ENCODE measurements at places on chromosomes 6 and 20.

DNA sequence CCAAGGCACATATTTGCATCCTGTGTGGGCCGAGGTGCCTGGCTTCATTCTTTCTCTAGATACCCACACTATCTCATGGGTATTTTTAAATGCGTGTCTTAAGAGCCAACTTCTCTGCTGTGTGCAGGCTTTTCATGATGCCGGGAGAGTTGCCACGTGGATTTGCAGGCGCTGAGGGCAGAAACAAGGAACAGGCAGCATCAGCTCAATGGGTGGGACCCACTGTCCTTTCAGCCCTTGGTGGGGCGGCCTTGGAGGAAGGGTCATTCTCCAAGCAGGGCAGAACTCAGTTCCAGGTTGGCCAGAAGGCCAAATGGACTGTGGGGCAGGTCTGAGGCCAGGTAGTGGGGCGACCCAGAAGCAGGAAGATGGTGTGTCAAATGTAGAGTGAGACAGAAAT, 84.7 kb downstream of the PHACTR3 start:
- DNase-seq, result no peak

DNA sequence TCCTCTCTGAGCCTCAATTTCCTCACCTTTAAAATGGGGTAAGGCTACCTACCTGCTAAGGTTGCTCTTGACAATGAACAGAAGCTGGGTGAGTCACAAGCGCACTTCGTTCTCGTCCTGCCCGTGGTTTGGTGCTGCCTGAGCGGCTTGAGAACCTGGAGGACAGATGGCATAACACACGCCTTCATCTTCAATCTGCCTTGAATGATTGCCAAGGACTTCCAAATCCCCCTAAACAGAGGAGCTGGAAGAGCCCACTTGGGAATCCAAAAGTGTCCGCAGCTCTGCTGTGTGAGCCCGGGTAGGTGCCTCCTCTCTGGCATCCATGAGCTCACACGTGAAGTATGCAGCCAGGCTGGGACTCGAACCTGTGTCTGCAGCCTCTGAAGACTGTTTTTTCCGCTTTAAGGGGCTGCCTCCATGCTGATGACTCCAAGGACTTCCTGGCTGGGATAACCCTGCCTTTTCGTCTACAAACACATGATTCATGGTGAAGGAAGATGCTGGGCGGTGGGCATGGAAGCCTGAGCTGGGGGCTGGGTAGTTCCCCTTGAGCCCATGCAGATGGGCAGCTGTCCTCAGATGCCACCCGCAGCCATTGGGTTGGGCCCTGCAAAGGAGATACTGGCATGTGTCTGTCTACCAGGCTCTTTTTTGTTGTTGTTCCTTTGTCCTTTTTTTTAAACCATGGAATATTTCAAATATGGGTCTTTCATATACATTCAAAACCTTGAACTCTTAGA, 25.3 kb upstream of the CSNK2A1 start:
- no peak for DNase-seq

GRCh38 chr6:7919871-7920270, 9.3 kb upstream of the TXNDC5 start:
- DNase-seq, result no peak

DNA sequence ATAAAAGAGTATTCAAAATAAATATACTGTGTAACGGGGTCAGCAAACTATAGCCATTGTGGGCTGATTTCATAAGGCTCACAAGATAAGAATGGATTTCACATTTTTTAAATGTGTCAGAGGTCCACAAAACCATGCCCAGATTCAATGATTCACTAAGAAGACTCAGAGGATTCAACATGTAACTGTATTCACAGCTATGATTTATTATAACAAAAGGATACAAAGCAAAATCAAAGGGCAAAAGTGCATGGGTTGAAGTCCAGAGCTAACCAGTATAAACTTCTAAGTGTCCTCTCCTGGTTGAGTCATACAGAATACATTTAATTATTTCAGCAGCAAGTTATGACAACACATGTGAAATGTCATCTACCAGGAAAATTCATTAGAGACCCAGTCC, 49.2 kb downstream of the TBC1D32 start:
- no peak for DNase-seq

GRCh38 chr20:50056951-50057713, 55.8 kb downstream of the UBE2V1 start:
- no peak for DNase-seq

DNA sequence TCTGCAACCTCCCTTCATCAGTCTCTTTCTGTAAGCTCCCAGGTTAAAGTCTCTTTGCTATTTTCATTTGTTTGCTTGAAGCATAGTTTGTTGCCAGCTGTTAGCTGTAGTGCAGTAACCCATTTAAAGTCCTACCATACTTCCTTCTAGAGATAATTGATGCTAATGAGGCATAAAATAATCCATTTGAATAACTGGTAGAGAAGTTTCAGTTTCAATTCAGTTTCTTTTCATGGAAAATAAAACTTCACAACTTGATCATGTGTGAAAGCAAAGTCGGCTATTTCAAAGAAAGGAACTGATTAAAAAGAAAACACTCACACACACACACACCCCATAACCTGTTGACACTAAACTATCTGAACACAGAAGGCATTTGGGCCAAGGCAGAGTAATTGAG, 68.5 kb upstream of the TENT5A start:
- DNase-seq, result no peak

DNA sequence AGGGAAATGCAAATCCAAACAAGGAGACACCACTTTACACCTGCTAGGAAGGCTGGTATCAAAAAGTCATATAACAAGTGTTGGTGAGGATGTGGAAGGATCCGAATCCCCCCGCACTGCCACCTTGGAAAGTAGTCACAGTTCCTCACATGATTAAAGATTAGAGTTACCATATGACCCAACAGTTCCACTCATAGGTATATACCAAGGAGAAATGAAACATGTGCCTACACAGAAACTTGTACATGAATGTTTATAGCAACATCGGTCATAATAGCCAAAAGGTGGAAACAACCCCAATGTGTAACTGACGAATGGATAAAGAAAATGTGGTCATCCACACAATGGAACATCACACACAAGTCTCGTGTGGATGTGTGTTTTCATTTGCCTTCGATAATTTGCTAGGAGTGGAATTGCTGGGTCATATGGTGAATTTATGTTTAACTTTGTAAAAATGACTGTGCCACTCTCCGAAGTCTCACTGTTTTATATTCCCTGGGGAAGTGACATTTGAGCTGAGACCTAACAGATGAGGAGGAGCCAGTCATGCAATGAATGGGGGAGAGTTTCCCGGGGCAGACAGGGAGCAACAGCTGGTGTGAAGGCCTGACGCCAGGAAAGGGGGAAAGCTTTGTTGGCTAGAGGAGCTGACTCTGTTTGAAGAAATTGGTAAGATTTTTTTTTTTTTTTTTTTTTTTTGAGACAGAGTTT, 125.9 kb upstream of the MLN start:
- no peak for DNase-seq

GRCh38 chr20:4891997-4892396, 109.3 kb downstream of the SLC23A2 start:
- DNase-seq, result no peak

GRCh38 chr6:126376682-126377081, 36.8 kb downstream of the CENPW start:
- no peak for DNase-seq

DNA sequence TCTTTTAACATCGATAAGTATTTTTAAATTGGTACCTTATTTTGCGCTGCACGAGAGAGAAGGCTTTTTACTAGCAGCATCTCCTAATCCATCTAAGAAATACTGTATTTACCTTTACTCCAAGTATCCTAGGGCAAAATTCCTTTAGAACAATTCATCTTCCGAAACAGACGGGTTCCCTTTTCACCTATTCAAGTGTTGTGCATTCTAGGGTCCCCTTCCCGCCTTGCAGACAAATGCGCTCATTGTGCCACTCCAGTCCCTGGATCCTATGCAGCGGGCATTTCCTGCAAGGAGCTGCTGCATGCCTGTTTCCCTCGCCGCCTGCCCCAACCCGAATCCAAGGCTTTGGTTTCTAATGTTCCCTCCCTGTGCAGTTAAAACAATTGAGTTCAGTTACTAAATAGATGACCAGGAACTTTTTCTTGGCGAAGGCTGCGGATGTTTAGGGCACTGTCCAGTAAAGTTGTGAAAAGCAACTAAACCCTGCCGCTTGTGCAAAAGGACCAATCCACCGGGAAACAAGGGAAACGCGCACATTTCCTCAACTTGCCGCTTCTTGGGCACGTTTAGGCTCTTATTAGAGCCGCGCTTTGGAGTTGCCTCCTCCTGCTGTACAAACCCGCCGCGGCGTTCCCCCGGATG, 556 bp upstream of the SCAF8 start:
- DNase-seq, result no peak

- DNase-seq, result no peak
Measured at GRCh38 chr6:140040396-140040795, 665.9 kb upstream of the CITED2 start.

- no peak for DNase-seq
Measured at GRCh38 chr20:7930343-7930742, 9.9 kb downstream of the HAO1 start.

GRCh38 chr20:26169506-26169905, 472.9 kb upstream of the ZNF337 start:
- no peak for DNase-seq

DNA sequence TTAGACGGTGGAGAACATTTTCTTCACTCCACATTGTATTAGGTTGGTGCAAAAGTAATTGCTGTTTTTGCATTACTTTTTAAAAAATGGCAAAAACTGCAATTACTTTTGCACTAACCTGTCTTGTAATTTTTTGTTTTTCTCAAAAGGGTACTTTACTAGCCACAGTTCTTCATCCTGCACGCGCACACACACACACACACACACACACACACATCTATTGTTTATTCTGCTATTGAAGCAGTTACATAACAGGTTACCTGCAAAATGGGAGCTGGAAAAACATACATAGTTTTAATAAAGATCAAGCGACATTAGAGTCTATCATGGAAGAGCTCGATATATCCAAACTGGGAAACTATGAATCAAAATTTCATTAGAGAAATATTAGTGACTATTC, 235.2 kb downstream of the SIM1 start:
- DNase-seq, result no peak

DNA sequence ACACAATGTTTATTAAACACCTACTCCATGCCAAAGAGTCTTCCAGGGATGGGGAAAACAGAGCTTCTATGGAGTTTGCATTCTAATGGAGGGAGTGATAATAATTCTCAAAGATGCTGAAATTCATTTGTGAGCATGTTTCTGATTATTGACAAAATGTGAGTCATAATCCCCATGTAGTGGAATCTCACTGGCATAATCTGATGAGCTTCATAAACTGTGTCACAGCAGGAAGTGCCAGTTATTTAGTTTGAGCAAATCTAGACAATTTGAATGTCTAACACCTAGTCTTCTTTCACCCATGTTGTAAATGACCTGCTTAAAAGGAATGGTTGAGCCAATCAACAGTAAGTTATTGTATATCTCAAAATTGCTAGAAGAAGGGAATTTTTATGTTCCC, 95.1 kb downstream of the KCNQ5 start:
- DNase-seq, result no peak

All from CD4-positive, alpha-beta T cell treated with Interleukin-1 beta for 1 hour (primary cell).